ENCODE measurements at places on chromosomes 6 and 20.

- DNase-seq, result peak; percentile 84
These were observed 39.8 kb downstream of the GNAS start for GRCh38 chr20:58892141-58892931.

GRCh38 chr6:170089963-170090362 lies 200.9 kb downstream of the DLL1 start:
- DNase-seq, result no peak

GRCh38 chr20:59776626-59777330 lies 156.7 kb downstream of the SYCP2 start:
- DNase-seq, result no peak

DNA sequence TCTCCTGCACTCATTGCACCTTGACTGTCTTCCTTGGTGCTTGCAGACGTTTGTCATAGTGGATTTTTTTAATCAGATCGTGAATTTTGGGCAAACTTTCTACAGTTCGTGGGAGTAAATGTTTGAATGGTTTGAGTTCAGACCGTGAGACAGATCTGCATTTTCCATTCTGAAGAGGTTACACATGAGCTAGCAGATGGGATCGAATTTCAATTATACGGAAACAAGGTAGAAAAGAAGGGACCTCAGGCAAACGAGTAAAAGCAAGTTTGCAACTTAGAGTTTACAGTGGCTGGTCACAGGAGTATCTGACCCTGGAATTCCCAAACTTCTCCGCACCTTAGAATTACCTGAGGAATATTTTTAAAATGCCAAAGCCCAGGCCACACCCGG lies 17.2 kb upstream of the NCR2 start:
- DNase-seq, result no peak

DNA sequence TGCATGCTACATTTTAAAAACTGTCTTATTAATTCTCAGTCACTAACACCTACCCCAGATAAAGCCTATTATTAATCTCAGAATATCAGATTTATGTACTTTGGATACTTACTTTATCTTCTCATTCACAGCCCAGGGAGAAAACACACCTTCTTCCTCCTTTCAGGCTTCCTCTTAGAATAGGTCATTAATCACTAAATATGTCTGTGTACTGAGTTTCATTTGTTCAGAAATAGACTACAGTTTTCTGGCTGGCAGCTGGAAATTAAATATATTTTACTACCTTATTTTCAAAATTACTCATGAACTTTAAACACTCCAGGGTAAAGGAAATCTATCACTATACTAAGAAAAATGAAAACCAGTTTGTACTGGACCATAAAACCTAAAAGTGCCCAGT lies 147.7 kb upstream of the DST start:
- no peak for DNase-seq

- DNase-seq, result no peak
These were observed 1502.2 kb downstream of the GRIK2 start for GRCh38 chr6:102895683-102896082.

DNA sequence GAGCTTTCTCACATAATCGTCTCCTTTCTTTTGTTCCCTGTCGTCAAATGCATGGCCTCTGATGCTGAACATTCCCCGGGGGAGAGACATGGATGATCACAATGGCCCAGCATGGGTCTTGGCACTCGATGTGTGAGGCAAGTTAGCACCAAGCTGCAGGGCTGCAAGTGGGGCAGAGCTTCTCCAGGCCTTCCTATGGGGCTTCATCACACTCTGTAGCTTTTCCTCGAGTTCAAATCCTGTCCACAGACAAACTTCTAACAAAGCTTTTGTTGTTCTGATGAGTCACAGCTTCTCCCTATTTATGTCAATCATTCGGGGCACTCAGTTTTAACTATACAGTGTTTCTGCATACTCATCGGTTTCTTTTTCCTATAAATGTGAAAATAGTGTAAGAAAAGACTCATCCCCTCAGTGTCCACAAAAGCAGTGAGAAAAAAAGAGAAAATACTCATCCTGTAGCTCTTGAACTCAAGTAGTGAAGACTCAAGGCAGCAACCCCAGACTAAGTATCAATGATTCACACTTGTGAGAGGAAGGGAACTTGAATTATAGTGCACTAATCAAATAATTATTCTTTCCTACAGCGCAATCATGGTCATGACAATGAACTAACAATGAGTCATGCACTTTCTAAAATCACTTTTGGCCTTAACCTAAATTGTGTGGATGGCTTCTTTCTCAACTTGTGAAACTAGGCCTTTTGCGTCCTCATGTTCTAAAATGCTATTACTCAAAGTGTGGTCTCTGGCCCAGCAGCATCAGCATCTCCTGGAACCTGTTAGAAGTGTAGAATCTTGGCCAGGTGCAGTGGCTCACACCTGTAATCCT lies 68.4 kb upstream of the NOX3 start:
- peak; percentile 43 for DNase-seq

DNA sequence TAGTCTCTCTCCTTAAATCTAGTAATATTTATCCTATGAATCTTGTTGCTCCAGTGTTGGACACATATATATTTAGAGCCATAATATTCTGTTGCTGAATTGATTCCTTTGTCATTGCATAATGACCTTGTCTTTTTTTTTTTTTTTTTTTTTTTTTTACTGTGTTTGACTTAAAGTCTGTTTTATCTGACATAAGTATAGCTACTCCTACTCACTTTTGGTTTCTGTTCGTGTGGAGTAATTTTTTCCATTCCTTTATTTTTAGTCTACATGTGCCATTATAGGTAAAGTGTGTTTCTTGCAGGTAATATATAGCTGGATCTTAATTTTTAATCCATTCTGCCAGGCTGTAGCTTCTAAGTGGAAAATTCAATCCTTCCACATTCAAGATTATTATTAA lies 166.5 kb downstream of the GMDS start:
- DNase-seq, result no peak

GRCh38 chr6:30601436-30601814 lies 15.6 kb downstream of the PPP1R10 start:
- no peak for DNase-seq

Data from NCI-H2081 (cell line).